ENCODE measurements at places on chromosomes 11 and 22.

GRCh38 chr22:21032868-21033688, 717 bp upstream of the SLC7A4 start:
- no peak for DNase-seq

- DNase-seq, result no peak
These were observed 165.6 kb downstream of the ETS1 start for GRCh38 chr11:128421577-128422330.

- no peak for DNase-seq
These were observed 203.7 kb downstream of the CTTN start for GRCh38 chr11:70601861-70602538.

DNA sequence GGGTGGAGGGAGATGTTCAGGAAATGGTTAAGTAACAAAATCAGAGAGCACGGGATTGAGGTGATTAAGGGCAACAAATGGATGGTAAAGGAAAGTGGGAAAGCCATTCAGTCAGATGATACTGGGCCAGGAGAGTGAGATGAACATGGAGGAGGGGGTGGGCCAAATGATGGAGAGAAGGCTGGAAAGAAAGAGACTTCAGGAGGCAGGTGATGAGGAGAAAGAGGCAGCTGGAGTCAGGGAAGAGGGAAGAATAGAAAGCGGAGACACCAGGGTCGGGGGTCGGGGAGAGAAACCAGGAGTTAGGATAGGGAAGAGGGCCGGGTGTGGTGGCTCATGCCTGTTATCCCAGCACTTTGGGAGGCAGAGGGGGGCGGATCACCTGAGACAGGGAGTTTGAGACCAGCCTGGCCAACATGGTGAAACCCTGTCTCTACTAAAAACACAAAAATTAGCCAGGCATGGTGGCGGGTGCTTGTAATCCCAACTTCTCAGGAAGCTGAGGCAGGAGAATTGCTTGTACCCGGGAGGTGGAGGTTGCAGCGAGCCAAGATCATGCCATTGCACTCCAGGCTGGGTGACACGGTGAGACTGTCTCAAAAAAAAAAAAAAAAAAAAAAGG, 4.7 kb upstream of the KDM2A start:
- DNase-seq, result no peak

- DNase-seq, result peak; percentile 84
These were observed 22.0 kb downstream of the TBRG1 start for GRCh38 chr11:124644426-124645280.

- peak; percentile 20 for DNase-seq
These were observed 620 bp downstream of the SMPD1 start for GRCh38 chr11:6390718-6391469.

GRCh38 chr22:23149743-23150238, 4.5 kb downstream of the RAB36 start:
- DNase-seq, result no peak

- DNase-seq, result no peak
These were observed 59.2 kb downstream of the BARX2 start for GRCh38 chr11:129434641-129435498.

DNA sequence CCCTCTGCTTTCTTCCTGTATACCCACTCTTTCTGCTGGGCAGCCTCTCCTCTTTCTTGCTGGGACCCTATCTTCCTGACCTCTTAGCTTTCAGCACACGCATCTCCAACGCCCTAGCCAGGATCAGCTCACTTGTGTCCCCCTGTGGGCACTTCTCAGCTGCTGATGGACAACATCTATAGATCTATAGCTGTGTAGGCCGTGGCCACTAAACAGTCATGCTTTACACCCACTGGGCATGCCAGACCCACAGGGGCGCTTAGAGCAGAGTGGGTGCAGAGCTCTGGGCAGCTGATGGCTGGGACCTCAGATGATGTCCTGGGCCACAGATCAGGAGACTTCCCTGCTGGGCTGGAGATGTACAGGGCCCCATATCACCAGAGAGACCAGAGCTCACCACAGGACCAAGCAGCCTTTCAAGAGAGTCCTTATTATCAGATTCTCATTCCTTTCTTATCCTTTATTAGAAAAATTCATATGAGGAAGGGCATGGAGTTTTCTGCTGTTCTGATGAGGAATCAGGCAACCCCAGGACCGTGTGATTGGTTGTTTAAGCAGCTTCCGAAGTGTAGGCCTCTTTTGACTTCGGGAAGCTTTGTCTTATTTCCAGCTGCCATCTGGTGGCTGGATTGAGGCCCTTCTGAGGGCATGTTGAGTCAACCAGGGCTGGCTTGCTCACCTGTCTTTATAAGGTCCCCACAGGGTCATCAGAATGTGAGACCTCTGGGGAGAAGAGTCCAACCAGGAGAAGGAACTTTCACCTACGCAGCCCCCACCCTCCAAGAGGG, 60.5 kb downstream of the OSBP2 start:
- peak; percentile 85 for DNase-seq

GRCh38 chr22:36771356-36772063, 4.4 kb downstream of the IFT27 start:
- no peak for DNase-seq

GRCh38 chr11:121924191-121924590, 191.8 kb downstream of the BLID start:
- DNase-seq, result no peak

DNA sequence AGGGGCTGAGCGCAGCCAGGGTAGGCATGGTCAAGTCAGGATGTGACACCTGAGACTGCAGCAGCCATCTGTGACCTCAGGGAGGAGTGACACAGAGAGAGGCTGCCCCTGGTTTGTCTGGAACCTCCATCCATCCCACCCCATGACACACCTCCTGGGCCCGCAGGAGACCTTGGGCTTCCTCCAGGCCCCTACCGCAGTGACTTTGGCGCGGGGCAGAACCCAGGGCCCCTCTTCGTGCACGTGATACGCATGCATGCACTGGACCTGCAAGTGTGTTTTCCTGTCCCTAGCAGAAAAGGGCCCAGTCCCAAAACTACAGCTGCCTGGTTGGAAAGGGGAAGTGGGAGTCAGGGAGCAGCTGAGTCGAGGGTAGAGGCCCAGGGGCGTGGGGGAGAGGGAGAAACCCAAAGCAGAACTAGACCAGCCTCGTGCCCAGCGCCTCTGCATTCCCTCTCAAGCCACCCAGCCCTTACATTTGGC, 7.9 kb upstream of the CYTH4 start:
- peak; percentile 33 for DNase-seq

- DNase-seq, result peak; percentile 27
These were observed 4.6 kb upstream of the CCDC188 start for GRCh38 chr22:20155330-20156041.

GRCh38 chr11:34499719-34500500, 13.7 kb downstream of the ELF5 start:
- no peak for DNase-seq

GRCh38 chr11:122159173-122159721, 43.2 kb upstream of the BLID start:
- no peak for DNase-seq

DNA sequence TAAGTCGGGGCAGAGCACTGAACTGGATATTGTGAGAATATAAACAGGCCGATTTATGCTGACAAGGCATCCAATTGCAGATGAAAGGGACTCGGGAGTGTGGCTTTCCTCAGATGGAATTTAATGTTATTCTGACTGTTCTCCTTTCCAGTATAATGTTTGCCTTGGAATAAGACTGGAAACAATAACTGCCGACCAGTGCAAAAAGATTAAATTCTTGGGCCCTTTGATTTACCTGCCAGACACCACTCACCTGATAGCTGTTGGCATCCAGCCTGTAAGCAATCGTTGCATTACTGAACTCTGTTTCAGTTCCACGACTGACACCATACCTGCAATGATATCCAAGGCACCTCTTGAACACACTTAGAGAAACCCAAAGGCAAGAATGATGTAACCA, 10.9 kb downstream of the NUP160 start:
- no peak for DNase-seq

- DNase-seq, result no peak
These were observed 2.2 kb upstream of the P2RX6 start for GRCh38 chr22:21012446-21013407.

DNA sequence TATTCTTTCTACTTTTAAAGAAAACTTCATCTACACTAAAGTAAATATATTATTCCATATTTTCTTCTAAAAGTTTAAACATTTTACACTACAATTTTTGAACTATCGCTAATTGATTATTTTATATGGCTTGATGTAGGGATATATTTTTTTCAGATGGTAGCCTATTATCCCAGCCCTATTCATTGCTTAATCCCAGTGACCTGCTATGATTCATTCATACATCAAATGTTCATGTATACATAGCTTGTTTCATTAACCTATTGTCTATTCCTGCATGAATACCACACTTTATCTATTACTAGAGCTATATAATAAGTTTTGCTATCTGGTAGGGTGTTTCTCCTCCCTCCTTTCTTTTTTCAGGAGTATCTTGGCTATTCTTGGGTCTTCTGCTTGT, 5.0 kb upstream of the ROBO4 start:
- no peak for DNase-seq

DNA sequence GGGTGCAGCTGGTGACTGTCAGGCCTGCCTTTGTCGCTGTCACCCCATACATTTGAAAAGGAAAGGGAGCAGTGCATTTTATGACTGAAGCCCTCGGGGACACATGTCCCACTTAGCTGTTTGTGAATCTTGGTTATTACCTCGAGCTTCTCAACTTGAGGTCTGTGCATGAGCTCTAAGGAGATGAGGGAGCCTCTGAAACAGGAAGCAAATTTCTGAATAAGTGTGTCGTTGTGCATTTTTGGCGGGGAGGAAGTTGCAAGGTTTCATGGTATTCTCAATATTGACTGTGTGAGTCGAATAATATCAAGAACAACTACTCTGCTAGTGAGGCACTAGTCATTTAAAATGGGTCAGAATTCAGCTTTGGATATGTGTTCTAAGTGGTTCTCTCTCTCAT, 149.7 kb upstream of the PLET1 start:
- no peak for DNase-seq

GRCh38 chr11:44186321-44186930, 90.9 kb downstream of the EXT2 start:
- DNase-seq, result no peak

DNA sequence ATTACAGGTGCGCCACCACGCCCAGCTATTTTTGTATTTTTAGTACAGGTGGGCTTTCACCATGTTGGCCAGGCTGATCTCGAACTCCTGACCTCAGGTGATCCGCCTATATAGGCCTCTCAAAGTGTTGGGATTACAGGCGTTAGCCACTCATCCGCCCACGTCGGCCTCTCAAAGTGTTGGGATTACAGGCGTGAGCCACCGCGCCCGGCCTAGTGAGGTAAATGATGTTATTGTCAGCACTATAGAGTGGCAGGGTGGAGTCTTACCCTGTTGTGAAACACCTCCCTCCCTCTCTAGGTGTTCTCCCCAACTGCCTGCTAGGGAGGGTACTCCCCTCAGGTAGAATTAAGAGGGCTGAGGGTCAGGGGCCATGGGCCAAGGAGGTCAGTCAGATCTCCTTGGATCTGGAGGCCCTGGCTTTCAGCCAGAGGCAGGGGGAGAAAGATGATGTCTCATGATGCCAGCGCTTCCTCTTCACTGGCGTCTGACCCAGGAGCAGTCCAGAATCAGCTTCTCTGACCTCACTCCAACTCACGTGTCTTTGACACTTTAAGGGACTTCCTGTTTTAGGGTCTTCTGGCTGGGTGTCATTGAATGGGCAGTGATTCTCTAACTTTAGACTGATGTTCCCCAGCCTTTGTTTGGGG, 2.0 kb downstream of the GGA1 start:
- peak; percentile 45 for DNase-seq

GRCh38 chr11:130775306-130776060, 140.8 kb downstream of the SNX19 start:
- DNase-seq, result no peak

DNA sequence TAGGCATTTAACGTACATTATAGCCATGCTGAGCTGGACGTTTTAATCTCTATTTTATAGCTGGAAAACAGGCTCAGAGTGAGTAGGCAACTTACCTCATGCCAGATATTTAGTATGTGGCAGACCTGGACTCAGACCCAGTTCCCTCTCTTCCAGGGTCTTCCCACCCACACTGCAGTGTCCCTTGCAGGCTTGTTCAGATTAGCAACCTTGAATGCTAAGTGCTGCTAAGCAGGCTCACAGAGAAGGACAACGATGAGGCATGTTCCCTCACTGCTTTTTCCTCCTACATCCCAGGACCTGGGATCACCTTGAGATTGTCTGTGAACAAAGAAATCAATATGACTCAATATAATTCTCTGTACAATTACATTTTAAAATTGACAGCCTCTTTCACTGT, 65.6 kb downstream of the NCAM1 start:
- DNase-seq, result no peak

GRCh38 chr11:67437082-67437808, at the start of gene PTPRCAP:
TSS of gene PTPRCAP (minus strand) at chr11:67437682. CDS start at chr11:67437619, 63 bp downstream.
- DNase-seq, result peak; percentile 65

DNA sequence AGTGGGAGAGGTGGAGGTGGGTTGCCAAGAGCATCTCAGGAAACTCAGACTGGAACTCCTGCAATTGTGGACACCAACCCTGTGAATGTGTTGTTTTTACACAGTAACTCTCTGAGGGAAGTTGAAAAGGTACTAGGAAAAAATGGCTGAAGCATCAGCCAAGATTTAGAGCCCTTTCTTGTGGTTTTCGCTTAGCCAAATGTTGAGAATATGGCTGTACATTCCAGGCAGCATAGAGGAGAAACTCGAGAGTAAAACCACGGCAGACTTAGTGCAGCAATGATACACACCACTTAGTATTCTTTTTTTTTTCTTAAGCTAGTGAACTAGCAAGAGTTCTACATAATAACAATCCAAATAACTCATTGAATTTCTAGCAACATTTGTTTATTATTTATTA, 309.7 kb upstream of the MTNR1B start:
- DNase-seq, result no peak

DNA sequence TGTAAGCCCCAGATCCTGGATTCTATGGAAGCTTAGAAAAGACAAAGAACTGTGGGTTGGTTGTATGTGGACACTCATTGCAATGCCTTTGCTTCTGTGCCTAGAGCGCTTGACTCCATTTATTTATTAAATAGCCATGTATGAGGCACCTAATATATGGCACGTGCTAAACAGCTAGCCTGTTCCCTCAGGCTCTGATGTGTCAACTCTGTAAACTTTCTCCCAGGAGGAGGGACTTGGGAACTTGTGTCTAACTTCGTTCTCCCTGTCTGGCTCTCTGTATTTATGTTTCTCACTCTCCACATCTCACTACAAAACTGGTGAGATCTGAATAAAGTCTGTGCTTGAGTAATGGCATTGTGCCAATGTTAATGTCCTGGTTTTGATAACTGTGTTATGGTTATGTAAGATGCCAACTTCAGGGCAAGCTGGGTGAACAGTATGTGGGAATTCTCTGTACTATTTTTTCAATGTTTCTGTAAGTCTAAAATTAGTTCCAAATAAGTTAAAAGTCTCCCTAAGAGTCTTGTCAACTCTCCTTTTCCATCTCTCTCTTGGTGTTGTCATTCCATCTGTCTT, 34.1 kb upstream of the ZBTB16 start:
- DNase-seq, result peak; percentile 35

DNA sequence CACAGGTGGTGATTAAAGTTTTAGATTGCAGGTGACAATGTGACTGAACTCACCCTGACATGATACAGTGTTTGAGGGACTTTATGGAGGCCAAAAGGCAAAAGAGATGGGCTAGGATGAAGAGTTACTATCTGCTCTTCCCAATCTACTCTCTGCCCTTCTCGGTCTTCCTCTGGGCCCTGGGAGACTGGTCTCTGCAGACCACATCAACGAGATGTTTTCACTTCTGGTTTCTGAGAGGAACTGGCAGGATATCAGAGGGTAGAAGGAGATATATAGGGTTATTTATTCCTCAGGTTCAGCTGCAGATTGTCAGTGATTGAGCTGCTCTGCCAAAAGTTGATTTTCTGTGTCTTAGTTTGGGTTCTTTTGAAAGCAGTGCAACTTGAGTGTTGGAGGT, 32.4 kb upstream of the CD44 start:
- DNase-seq, result no peak
